ENCODE measurements at places on chromosomes 6 and 20. TPM values are rescaled to one million over a fixed set of nuclear protein-coding genes. Genes with fewer than 3 reads are reported as not detected.

Gene SLC26A8
- total RNA-seq: 0.93 TPM

Gene AKAP12
- 0.07 TPM for total RNA-seq

Gene TBC1D20
- 47.6 TPM for total RNA-seq

Gene ZSCAN26
- 13.7 TPM for total RNA-seq

Gene BMP7
- not detected for total RNA-seq

Gene ZC3H12D
- 0.49 TPM for total RNA-seq

Gene MUC21
- total RNA-seq: not detected

Gene USP49
- 6.4 TPM for total RNA-seq

Gene BMP5
- total RNA-seq: not detected

Gene SLC22A1
- total RNA-seq: 3.0 TPM

Gene PHF20
- total RNA-seq: 161 TPM

Gene BCAS1
- 0.68 TPM for total RNA-seq

Gene SAPCD1
- total RNA-seq: 5.4 TPM

DNA sequence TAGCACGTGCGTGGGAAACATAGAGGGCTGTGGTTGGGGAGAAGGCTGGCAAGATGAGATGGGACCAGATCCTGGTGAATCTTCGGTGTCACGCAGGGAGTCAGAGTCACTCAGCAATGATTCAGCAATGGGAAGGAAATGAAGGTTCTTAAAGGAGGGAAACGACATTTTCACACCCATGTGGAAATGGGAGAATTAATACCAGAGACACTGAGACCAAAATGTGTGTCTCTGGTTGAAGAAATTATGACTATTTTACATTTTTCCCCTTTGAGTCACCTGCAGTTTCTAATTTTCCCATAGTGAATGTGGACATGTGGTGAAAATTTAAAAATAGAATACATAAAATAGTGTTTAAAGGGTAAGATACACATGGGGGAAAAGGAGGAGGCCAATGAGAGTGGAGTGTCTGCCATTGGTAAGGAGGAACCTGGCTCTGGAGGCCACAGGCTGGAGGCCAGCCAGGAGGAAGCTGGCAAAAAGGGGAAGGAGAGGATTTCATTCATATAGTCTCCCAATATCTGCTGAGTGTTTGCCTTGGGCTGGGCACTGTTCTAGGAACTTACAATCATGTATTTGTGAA, 17.5 kb downstream of the NRN1 start:
- no peak for DNase-seq

GRCh38 chr20:13430346-13431002, 208.3 kb downstream of the TASP1 start:
- DNase-seq: no peak

DNA sequence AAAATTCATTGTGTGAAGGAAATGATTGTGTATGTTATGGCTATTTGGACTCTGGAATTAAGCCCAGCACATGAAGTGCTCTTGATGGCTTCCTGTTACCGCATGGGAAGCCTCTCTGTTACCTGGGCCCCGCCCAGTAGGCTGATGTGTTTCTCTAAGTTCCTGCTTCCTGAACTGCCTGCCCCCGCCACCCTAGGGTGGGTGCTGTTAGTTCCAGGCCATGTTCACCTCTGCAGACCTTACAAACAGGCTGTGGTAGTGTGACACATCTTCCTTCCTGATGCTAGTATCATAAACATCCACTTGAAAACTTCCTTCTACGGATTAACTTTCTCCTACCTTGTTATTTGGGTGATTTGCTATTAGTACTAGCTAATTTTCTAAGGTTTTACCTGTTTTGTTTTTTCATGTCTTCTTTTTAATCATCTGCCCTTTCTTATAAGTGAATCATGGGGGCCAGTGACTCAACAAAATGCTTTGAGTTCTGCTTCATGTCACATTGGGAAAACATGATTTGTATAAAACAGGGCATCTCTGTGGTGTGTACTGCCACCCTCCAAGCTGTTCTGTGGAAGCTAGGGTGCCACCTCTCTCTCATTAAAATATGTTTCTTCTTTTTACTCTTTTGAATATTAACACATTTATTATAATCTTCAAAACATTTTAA, 40.6 kb downstream of the SH3BGRL2 start:
- DNase-seq: peak; percentile 58

- no peak for DNase-seq
Measured at GRCh38 chr20:19688031-19688806, 69.8 kb upstream of the RIN2 start.

DNA sequence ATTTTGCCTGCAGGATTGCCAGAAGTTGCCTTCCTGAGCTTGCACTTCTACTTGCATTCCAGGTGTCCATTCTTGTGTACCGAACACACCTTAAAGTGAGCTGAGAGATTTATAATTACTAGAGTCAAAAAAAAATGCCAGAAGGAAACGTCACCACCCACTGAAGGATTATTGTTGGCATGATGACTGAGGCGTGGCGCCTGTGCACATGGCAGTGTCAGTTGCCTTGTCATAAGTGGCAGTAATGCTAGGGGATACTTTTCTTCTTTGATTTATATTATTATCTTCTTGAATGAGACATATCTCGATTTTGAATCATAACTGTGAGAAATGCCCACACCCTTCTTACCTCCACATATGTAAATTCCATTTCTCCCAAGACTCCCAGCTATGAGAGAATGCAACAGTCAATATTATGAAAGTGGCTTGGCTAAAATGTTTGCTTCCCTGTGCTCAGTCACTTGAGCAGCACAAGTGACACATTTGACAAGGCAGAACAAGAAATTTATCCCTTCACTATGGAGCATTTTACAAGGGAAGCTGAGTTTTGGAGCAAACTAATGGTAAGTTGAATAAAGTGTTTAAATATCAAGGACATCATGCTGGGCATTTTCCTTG, 149.5 kb upstream of the SASH1 start:
- DNase-seq: no peak

DNA sequence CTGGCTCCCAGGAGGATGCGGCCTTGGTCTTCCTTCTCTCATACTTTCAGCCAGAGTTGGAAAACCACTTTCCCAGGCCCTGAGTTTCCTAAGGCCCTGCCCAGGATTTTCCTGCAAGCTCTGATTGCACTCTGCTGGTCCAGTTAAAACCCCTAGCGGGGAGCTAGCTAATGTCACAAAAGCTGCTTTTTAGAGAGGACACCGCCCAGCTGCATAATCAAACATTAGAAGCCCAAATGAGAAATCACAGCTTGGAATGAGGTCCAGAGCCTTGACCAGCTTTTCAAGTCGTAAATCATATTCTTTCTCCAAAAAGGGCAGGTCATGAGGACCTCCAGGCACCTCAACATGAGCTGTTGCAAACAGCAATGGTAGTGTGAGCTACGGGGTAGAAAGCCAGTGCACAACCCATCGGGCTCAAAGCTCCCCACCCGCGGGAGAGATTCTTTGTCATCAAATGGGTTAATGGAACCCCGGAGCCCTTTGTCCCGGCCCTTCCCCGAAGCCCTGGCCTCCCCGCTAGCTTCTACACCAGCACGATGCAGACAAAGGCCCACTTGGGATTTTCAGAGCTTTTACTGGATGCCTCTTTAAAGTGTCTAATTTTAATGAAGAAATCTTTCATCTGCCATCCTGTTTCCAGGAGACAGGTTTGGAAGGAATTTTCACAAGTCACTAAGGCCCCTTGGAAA, 134.0 kb downstream of the SCML4 start:
- no peak for DNase-seq

DNA sequence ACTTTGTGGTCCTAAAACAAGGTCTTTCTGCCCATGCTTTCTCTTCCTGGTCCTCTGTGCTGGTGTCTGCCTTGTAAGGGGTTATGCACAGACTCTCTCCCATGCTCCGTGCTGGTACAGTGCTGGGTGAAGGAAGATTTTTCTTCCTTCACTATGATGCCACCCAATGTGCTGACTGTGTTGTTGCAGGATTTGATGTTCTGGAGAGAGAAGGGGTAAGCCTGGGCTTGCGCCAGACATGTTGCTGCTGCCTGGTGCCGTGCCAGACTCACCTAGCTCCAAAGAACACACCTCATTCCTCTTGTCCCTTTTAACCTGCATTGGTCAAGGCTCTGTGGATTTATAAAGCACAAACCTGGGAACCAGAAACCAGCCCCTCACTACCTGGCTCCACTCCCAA, 28.4 kb upstream of the ARMH2 start:
- DNase-seq: no peak

DNA sequence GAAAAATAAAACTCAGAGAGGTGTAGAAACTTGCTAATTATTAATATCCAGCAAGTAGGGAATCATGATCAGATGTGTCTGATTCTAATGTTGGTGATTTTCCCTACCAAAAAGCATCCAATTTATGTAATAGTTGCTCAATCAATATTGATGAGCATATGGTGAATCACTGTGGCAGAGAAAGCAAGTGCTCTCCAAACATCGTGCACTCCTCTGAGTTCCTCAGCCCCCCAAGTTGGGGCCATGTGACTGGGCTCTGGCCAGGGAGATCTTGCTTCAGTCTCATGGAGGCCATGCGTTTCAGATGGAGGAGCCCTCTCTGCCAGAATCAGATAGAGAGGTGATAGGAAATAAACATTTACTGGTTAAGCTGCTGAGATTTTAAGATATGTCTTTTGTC, 133.2 kb upstream of the LY86 start:
- DNase-seq: no peak

- no peak for DNase-seq
Measured at GRCh38 chr20:24738981-24739633, 210.0 kb upstream of the CST7 start.

Measured in natural killer cell (primary cell).